Stimulated activated CD4-positive, alpha-beta T cell treated with anti-CD3 and anti-CD28 coated beads, Interleukin-12 subunit alpha, Interleukin-12 subunit beta, amount 100 ng/mL, for 24 hours (primary cell): ENCODE measurements at places on chromosomes 5 and 9.

DNA sequence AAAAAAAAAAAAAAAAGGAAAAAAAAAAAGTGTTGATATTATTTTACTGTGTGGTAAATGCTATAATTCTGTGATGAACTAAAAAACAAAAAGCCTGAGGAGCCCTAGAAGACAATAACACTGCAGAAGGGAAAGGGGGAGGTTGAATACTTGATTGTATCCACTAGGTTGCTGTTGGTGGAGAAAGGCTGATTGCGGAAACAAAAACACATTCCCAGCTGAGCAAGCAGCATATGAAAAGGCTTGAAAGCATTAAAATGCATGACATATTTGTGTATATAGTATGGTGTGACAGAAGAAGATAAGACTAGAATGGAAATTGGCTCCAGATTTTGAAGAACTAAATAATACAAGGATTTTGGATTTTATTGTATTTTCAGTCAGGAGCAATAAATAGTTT, 8.9 kb downstream of the RABGAP1 start:
- DNase-seq: no peak

DNA sequence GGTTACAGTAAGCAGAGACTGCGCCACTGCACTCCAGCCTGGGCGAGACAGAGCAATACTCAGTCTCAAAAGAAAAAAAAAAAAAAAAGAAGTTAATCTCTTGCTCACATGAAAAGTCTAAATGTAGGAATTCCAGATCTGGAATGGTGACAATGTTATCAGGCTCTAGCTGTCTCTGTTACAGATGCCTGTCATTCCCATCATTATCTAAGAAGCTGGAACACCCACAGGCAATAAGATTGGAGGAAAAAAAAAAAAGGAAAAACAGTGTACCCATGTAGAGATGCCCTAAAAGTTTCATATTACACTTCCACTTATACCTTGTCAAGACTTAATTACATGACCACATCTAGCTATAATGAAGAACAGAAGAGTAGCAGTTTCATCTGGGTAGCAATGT, 38.2 kb downstream of the PTBP3 start:
- no peak for DNase-seq

DNA sequence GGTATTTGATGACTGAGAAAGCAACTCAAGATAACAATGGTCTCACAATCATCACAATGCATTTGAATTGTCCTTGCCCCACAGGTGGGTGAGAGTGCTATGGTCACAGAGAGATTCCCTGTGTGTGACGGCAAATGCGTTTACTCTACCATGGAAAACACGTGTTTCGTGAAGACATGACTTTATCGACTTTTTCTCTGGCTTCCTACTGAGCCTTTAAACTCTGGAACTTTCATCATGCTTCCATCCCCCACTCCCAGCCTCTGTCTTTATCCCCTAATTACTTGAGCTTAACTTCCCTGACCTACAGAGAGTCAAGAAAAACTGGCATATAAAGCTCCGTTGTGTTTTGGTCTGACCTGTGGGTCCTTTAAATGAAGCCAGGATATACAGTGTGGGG, 414.1 kb upstream of the CLINT1 start:
- DNase-seq: no peak

DNA sequence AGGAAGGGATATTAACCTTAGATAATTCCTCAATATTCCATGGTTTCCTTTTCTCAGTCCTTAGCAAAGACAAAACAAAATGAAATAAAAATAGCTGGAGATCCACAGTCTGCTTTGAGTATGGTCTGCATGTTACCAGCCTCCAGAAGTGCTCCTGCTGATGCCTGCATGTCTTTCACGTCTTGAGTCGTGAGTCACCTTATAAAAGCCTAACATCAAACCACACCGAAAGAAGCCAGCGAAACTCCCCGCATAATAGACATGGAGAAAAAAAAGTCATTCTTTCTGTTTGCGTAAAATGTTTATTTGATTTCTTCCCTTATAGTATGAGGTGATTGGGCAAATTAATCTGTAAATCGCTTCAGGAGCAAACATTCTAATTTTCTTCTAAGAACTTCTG, 380.5 kb downstream of the SLCO4C1 start:
- DNase-seq: no peak

- DNase-seq: no peak
These were observed 2.8 kb upstream of the ENTREP1 start for GRCh38 chr9:69322256-69322655.

GRCh38 chr5:72369711-72370110, 49.5 kb downstream of the PTCD2 start:
- DNase-seq: no peak

GRCh38 chr9:123696476-123696875, 233.4 kb downstream of the DENND1A start:
- DNase-seq: no peak

- DNase-seq: no peak
These were observed 4.8 kb upstream of the CEL start for GRCh38 chr9:133057006-133057405.

GRCh38 chr9:16868701-16869100, 1.8 kb downstream of the BNC2 start:
- no peak for DNase-seq

- peak; percentile 36 for DNase-seq
These were observed 95.7 kb downstream of the KCNT1 start for GRCh38 chr9:135797507-135798262.

- DNase-seq: peak; percentile 2
These were observed 1.0 kb upstream of the SAP30L start for GRCh38 chr5:154444556-154445421.

- no peak for DNase-seq
These were observed 12.7 kb upstream of the AHRR start for GRCh38 chr5:308672-309271.

GRCh38 chr9:105103776-105104175, 140.7 kb upstream of the SLC44A1 start:
- no peak for DNase-seq

DNA sequence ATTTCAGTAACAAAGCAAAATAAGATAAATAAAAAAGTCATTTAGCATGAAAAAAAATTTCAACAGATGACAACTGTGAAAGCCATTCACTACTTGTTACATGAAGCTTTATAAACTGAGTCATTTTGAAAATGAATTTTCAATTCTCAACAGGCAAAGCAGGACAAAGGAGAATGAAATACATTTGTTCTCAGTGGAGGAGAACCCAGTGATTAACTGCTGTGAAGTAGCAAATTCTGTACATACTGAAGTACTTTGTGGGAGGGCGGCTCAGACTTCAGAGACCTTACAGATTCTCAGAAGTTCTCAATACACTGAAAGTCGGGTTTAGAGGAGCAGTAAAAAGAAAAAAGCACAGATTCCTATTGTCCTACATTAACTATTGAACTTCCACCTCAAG, 21.7 kb downstream of the SKIC3 start:
- no peak for DNase-seq

DNA sequence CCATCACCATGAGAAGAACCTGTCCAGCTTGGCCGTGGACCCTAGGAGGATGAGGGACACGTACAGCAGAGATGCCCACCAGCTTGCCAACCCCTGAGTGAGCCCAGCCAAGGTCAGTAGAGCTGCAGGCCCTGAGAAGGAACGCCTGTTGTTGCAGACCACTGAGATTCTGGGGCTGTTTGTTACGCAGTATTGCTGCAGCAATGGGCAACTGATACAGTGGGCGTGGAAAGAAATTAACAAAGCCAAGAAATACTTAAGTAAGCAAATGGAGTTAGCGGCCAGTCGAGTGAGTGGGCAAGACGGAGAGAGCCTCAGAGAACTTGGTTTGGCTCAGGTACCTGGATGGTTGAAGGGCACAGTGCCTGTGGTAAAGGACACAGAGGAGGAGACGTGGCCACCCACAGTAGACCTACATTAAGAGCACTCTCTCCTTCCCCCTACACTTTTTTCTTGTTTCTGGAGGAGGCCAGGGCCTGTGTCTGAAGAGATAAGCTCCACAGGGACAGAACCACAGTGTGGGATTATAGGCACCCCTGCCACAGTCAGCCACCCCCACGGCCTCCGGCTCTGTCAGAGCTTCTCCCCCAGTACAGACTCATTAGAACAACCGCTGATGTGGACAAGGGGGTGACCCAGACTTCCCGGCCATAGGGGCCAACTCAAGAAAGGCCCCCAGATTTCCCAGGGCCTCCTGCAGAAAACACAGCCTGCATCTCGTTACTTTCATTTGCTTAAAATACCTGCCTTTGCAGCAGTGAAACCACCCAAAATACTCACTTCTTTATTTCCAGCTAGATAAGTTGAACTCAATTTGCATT, 40.1 kb upstream of the GRHPR start:
- DNase-seq: no peak

DNA sequence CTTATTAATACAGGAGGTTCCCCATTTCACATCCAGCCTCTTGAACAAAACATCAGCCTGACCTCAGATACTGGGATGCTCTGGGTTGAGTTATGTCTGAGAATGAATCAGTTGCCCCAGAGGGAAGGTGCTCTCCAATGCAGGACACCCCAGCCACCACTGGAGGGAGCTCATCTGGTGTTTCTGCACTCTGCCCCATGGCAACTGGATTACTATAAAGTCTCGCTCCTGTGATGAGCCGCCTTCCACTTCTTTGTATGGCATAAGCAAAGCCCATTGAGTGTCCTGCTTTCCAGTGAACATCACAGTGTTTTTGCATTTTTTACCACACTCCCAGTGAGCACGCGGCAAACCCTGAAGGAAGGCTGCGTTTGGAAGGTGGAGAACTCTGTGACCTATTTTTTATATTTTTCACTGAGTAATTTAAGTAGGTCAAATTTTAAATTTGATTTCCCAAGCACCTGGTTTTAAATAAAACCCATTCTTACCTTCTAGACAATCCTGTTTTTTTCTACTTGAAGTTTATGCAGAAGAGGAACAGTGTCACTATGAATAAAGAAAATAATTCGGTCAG, 176.9 kb upstream of the WWC1 start:
- peak; percentile 5 for DNase-seq

GRCh38 chr9:5667391-5667790, 38.5 kb downstream of the RIC1 start:
- no peak for DNase-seq

GRCh38 chr5:172775326-172776234, 4.6 kb upstream of the DUSP1 start:
- no peak for DNase-seq

DNA sequence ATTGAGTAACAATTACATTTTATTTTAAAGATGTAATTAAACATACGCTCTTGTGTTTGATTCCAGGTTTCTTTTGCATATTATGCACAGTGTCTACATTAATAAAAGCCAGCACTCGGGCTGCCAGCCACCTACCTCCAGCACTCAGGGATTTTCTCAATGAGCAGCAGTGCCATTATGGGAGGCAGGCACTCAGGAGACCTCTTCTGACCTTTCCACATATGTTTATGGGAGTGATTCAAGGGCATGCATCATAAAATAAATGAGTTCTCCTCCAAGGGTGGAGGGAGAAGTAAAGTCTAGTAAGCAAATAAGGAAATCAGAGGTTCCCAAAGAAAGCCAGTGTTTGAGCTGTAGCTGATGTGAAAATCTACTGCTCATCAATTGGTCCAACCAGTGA, 119.8 kb upstream of the IRX2 start:
- DNase-seq: no peak

- DNase-seq: no peak
These were observed 516.0 kb downstream of the ZNF608 start for GRCh38 chr5:124230456-124230855.

GRCh38 chr5:132070460-132071337, 2.9 kb upstream of the CSF2 start:
- no peak for DNase-seq

- DNase-seq: no peak
These were observed 4.7 kb upstream of the GLRX start for GRCh38 chr5:95826949-95827891.

DNA sequence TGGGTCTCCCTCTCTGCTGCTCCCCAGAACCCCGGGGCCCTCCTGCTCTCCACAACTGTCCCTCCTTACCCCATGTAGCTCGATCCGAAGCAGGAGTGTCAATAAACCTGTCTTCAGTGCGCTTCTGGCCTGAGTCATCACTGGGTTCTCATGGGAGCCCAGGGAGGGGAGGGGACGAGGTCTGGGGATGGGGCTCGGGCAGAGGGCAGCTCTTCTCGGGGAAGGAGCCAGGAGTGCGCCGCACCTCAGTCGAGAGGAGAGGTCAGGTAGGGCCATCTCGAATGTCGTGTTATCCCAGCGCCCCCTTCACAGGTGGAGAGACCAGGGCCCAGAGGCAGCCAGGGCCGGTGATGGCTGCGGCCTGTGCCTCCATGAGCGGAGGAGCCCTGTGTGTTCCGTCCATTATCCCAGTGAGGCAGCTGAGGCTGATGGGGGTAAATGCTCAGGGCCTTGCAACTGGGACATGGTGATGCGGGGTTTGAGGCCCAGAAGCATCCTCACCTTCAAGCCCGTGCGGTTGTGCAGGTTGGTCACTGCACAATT, 52.1 kb downstream of the LRSAM1 start:
- no peak for DNase-seq

GRCh38 chr5:119811458-119811857, 182.1 kb downstream of the FAM170A start:
- no peak for DNase-seq

GRCh38 chr9:125074976-125075375, 68.4 kb downstream of the SCAI start:
- DNase-seq: no peak

- no peak for DNase-seq
These were observed 14.8 kb downstream of the QSOX2 start for GRCh38 chr9:136230773-136231172.

- no peak for DNase-seq
These were observed at the start of gene FST for GRCh38 chr5:53480416-53481158. FST (plus strand) TSS chr5:53480629; CDS start chr5:53480792, 163 bp downstream.

DNA sequence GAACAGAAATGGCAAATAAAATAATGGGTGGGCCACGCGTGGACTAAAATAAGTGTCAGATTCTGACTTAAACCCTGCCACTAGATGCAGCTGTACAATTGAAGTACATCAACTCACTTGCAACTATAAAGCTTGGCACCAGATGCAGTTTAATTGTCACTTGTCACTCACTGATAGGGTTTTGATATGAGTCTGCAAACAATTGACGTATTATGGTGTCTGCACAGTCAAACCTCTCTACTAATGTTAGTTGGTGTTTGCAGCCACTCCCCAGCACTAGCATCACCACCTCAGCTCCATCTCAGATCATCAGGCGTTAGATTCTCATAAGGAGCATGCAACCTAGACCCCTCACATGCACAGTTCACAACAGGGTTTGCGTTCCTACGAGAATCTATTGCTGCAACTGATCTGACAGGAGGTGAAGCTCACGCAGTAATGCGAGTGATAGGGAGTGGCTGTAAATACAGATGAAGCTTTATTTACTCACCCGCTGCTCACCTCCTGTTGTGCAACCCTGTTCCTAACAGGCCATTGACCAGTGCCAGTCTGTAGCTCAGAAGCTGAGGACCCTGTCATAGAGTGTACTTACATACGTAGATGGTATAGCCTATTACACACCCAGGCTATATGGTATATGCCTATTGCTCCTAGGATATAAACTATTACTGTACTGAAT, 72.1 kb upstream of the SEMA6A start:
- no peak for DNase-seq

DNA sequence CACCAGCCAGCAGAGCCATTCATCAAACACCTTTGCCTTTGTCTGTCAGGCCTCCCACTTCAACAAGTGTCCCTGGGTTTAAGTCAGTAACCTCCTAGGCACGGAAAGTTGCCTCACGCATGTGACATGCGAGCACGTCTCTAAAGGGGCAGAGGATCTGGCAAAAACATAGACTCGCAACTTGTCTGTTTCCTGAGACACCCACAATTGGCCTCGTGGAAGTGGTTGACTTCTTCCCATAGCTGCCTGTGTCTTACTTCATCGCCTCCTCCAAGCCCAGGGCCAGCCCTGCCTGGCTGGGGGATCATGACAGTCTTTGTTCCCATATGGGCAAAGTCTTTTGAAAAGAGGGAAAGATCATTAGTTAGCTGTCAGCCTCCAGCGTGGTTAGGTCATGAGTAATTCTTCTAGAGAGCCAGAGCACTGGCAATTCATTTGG, 35.5 kb upstream of the GLRX start:
- no peak for DNase-seq

GRCh38 chr9:111037708-111038330, 451 bp downstream of the LPAR1 start:
- no peak for DNase-seq
